AG04449 (cell line): ENCODE measurements at places on chromosomes 7 and 10.

DNA sequence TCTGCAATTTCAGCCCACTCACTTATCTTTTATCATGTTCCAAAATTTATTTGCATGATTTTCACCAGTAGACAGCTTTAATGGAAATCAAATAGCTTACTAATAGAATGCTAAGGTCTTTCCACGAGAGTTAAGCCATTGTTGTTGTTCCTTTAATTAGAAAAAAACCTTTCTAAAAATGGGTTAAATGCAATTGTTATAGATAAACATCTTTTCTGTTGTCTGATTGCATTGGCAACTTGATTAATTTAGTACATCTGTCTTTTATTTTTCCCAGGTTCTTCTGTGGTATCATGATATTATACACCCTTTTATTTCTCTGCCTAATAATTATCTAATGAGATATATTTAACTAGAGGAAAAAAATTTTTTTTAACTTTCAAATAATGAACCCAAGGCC is 487.6 kb upstream of the MBL2 start:
- DNase-seq: no peak

- DNase-seq: no peak
These were observed 397.1 kb upstream of the POT1 start for GRCh38 chr7:125326666-125327255.

GRCh38 chr10:70600512-70601395 is 1.8 kb downstream of the PRF1 start:
- DNase-seq: no peak

- no peak for DNase-seq
These were observed 3.1 kb downstream of the FLNC start for GRCh38 chr7:128833148-128833945.

DNA sequence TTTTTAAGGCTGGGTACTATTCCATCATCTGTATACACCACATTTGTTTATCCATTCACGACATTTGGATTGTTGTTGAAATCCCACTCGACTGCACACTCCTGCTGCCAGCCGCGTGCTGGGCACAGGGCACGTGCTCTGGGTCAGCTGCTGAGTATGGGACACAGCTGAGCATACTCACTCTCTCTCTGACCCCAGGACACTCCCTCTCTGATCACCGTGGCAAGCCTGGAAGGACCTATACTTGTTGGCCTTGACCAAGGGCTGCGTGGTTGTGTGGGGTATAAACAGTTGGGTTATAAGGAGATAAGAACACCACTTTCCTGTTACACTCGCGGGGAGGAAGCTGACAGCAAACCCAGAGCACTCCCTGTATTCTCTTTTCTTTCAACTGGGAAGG is 153.0 kb upstream of the RHEB start:
- no peak for DNase-seq

GRCh38 chr10:59175538-59176240 is 754 bp upstream of the PHYHIPL start:
- no peak for DNase-seq

DNA sequence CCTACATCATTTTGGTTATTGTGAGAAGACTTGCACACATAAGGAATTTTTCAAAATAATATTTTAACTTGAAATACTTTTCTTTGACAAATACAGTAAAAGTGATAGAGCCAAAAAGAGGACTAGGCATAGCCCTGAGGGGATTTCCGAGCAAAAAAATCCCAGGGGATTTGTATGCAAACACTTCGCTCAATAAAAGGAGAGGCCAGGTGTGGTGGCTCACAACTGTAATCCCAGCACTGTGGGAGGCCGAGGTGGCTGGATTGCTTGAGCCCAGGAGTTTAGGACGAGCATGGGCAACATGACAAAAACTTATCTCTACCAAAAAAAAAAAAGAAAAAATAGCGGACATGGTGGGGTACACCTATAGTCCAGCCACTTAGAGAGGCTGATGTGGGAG is 193.0 kb downstream of the PCDH15 start:
- DNase-seq: no peak

DNA sequence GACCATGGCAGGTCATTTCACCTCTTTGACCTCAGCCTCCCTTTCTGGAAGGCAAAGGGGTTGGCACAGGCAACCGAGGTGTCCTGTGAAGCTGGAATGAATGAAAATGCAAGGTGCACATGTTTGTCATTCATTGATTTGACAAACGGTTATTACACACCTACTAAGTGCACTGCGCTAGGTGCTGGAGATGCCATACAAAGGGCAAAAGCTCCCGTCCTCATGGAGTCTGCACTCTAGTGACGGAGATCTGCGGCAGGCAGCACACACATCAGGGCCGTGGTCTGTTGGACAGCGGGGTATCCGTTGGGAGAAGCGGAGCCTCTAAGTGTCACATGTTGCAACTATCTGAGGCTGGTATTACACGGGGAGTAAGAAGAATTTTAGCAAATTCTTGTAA is 44.2 kb downstream of the PRF1 start:
- DNase-seq: no peak

- DNase-seq: no peak
These were observed 151.1 kb downstream of the CXCL12 start for GRCh38 chr10:44233561-44234482.

GRCh38 chr10:62113680-62114079 is 155.0 kb downstream of the RTKN2 start:
- DNase-seq: no peak

- no peak for DNase-seq
These were observed 9.0 kb upstream of the PIP4K2A start for GRCh38 chr10:22723343-22723779.

- DNase-seq: no peak
These were observed 1.9 kb downstream of the BNIP3 start for GRCh38 chr10:131979821-131980270.

DNA sequence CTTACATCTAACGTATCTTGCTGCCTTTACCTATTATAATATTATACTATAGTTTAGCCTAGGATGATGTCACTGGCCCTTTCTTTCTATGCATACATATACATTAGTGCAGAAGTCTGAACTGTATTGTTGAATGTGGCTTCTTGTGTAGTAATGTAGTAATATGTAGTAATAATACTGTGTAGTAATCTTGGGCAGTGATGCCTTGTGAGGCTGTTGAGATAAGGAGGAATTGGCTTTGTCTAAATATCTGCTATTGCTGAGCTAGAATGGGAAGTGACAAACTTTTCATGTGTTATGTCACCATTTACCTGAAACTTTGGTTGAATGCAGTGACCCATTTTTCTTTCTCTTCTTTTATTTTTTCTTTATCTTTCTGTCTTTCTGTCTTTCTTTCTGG is 11.0 kb downstream of the GLCCI1 start:
- no peak for DNase-seq

DNA sequence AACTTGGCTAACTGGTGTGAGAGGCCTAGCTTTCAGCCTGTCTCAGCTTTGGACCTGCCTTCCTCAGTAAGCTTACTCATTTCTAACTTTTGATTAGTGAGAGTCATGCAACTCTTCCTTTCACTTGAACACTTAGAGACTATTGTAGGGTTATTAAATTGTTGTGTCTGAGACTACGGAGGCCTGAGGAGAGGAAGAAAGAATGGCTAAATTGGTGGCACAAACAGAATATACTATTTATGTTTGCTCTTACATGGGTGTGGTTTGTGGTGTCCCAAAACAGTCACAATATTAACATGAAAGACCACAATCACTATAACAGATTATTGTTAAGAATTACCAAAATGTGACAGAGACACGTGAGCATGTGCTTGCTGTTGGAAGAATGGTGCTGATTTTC is 82.1 kb downstream of the TRIM24 start:
- no peak for DNase-seq

DNA sequence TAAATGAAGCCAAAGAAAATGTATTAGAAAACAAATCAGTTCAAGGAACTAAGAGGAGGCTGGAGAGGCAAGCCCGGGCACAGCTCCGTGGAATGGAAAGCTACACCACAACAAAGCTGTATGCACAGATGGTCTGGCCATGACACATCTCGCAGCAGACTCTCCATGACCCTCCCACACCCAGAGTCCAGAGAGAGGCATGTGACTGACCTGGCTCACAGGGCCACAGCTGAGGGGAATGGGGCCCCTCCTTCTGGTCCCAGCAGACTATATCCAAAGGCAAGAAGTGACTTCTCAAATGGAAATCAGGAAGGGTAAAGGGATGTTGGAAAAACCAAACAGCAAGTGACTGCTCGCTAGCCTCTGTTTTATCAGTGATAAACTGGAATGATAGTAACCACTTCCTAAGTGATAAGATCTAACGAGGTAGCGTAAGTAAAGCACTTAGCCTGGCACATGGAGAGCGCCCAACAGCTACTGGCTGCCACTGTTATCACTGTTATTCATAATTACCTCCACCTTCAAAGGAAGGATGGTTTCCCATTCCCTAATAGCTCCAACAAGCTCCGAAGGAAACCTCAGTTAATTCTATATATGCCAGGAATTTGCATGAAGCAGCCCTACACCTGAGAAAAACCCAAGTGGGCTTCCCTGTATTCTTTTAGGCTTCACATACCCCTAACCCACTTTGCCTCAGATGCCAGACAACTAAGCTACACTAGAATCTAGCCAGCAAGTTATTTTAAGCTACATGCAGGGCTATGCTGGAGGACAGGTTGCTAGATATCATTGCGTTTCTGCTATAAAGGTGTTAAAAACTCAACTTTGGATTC is 8.4 kb downstream of the OSBPL3 start:
- DNase-seq: peak; percentile 63

- no peak for DNase-seq
These were observed 8.4 kb downstream of the FAM237B start for GRCh38 chr7:90312745-90313144.

- DNase-seq: no peak
These were observed 5.1 kb upstream of the SLC16A12 start for GRCh38 chr10:89540420-89540949.

DNA sequence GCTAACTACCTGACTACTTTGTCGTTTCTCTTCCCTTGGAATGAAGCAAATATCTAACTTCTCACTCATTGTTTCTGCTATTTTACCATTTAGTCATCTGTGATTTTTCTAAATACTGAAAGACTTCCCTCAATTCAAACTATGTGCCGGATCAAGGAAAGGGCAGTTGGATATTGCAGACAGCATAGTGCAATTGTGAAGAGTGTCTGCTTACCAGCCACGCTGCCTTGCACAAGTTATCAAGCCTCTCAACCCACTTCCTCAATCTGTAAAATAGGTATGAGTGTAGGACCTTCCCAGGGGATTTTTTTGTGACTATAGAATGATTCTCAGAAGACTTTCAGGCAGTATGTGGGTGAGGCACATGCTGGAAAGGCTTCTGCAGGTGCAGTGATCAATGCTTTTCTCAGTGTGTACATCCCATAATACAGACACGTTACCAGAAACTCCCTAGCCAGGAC is 54.3 kb downstream of the EGFR start:
- DNase-seq: peak; percentile 60

GRCh38 chr10:58326967-58327381 is 7.8 kb upstream of the UBE2D1 start:
- no peak for DNase-seq
